ENCODE measurements at places on chromosomes 12 and 14. TPM values are rescaled to one million over a fixed set of nuclear protein-coding genes. Genes with fewer than 3 reads are reported as not detected.

DNA sequence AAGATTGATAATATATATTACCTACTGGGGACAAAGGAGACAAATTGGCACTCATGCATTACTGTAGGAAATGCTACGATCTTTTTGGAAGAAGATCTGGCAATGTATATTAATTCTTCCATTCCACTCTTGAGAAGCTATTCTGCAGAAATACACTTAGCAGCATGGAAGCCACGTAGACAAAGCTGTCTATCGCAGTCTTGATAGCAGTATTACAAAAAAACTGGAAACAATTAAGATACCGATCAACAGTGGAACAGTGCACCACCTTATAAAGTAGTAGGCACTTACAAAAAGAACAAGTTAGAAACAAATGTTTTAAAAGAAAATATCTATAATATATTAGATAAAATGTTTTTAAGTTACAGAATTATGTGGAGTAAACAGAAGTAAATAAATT is 87.2 kb downstream of the ABCD2 start:
- no peak for DNase-seq

- no peak for DNase-seq
These were observed 124.7 kb downstream of the GARIN6 start for GRCh38 chr12:99772274-99772673.

DNA sequence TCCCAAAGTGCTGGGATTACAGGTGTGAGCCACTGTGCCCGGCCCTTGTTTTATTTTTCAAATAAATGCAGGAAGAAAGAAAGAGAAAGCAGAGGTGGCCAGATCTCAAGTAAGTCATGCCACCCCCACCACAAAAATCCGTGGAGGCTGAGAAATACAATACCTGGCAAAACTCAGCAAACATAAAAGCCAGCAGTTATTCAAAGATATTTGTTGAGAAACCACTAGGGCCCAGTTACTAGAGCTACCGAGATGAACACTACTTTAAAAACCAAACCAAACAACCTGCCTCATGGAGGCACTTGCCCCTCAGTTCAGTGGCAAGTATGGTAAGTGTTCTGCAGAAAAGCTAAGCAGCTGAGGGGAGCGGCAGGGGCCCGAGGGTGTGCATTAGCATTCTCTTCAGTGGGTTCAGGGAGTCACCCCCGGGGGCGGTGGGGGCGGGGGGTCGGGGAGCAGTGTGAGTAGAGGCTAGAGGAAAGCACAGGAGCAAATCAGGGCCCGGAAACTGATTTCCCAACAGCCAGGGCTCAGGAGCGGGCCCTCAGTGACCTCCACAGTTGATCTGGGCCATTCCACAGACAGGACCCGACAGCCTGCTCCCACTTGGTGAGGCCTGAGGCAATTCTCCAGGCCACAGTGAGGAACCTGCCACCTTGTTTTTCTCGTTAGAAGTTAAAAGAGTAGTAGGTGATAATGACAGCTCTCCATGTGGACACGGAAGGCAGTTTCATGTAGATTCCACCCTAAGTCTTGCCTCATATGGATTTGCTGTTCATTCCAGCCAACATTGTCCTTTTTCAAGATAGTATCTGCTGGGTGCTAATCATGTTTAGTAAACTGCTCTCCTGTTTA is 8.6 kb downstream of the EVL start:
- no peak for DNase-seq

GRCh38 chr14:86858591-86858990 is 1134.4 kb downstream of the GALC start:
- DNase-seq, result no peak

GRCh38 chr14:49959822-49960408 is 67.0 kb downstream of the ARF6 start:
- DNase-seq, result peak; percentile 76

- peak; percentile 2 for DNase-seq
These were observed 64.1 kb upstream of the PPP4R3A start for GRCh38 chr14:91573894-91574837.

DNA sequence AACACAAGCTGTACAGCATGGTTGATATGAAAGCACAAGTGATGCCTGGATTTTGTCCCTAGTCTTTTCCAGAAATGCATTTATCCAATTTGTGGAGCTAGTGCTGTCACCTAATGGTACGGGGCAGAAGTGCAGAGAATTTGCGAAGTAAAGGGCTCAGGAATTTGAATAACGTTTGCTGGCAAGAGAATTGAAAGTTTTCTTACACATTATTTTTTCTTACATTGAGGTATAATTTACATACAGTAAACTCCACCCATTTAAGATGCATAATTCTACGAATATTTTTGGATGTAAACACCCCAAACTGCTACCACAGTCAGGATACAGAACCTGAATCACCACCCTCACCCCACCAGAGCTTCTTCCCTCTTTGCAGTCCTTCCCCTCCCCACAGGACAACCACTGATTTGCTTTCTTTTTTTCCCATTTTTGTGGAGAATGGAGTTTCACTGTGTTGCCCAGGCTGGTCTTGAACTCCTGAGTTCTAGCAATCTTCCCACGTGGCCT is 3.5 kb downstream of the AICDA start:
- no peak for DNase-seq

DNA sequence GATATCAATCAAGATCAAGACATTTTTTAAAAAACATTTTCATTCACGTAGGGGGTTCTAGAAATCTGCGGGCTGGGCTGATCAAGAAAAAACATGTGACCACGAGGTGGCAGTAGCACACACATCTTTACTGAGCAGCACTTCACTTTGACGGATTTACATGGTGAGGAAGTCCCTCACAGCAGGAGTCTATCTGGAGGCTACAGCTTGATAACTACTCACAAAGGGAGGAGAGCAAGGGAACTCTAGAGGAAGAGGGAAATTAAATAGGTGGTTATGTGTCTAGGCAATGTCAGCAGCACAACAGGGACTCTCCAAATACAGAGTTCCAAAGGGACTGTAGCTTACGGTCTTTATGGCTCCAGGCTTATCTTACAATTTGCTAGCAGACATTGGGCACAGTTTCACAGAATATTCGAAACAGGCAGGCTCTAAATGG is 248.1 kb downstream of the DPY19L2 start:
- DNase-seq, result peak; percentile 24

DNA sequence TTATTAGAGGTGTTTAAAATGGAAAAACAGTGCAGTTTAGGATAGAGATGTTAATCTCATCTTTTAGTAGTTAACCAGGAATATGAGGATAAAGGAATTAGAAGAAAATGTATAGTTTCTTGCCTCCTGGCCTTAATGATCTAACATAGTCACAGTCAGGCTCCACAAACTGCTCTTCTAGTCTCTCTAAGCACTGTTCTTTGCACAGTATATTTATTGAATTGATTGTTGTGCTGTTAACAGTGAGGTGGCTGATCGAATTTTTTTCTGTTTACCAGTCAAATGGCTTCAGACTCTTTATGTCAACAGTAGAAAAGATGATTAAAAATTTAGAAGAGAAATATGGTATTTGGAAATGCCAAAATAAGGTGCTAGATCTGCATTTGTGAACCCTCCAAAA is 37.8 kb downstream of the ATF7IP start:
- DNase-seq, result no peak

- DNase-seq, result no peak
These were observed 113.3 kb downstream of the ANO6 start for GRCh38 chr12:45329238-45329637.

DNA sequence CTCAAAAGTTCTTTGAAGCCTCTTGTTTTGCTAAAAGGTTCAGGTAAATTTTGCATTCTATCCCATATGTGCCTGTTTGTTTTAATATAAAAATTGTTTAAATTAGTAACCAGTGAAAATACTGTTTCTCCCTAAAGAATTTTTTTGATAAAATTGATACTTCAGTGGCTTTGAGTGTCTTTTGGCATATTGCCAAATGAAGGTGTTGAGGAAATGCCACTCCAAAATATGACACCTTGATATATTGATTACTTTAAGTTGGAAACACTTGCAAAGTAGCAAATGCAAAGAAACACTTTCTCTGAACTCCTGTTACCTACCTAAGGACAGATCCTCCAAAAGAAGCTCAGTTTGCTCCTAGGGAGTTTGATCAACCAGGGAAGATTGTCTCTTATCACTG is 8.4 kb downstream of the STYX start:
- DNase-seq, result no peak

DNA sequence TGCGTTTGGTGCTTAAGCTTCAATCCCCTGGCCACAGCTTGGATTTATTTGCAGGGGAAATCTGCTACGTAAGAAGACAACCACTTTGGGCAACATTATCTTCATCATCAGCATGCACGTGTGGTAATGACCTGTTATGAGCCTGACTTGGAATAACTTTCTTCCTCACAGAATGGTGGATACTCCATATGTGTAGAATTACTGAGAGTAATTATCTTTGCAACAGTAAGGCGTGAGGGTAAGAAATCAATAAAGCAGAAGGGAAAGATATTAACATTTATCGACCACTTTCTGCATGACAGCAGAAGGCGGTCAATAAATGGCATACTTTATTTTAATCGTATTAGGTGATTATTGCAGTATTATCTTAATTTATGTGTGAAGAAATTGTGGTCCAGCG is 152.7 kb downstream of the RGS6 start:
- no peak for DNase-seq

DNA sequence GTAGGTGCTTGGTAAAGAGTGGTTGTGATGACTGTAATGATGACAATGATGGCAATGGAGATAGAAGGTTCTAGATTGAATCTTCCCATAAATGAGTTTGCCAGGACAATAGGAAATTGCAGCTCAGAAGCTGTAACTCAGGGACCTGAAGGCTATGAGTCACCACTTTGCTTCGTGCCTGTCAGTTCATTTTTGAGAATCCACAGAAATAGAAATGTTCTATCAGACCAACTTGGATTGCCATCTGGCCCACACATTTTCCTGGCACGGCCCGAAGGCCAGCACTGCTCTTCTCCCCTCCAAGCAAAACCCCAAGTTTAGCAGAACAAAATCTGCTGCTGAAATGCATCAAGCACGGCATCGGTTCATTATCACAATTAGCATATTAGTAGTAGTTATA is 1127.0 kb downstream of the BCL11B start:
- no peak for DNase-seq

DNA sequence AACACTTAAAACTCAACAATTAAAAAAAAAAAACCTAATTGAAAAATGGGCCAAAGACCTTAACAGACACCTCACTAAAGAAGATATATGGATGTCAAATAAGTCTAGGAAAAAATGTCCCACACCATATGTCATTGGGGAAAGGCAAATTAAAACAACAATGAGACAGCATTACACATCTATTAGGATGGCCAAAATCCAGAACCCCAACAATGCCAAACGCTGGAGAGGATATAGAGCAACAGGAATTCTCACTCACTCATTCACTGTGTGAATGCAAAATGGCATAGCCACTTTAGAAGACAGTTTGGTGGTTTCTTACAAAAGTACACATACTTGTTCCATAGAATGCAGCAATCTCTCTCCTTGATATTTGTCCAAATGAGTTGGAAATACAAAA is 173.7 kb downstream of the SLC25A21 start:
- DNase-seq, result no peak

DNA sequence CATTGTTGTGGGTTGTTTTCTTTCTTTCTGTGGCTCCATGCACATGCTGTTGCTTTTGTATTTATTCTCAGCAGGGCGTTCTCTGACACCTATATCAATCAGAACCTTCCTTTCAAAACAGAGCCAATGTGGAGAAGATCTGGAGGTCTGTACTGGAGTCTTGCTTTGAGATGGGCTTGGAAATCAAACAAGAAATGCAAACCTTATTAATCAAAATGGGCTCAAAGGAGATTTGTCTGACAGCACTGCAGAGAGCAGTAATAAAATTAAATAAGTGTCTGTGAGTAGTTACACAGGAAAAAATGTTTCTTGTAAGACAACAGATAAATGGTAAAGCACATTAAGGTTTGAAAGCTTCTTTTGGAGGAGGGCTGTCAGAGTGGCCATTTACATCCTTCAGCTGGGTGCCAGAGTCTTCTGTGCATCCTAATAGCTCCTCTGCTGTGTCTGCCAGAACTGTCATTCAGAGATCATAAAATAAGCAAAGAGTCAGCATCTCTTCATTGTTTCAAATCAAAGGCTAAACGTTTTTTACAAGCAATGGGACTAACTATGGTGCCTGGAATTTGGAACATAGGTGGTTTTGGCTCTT is 414.3 kb downstream of the NAV3 start:
- DNase-seq, result no peak

GRCh38 chr12:103462675-103463074 is 33.1 kb downstream of the C12orf42 start:
- peak; percentile 83 for DNase-seq

DNA sequence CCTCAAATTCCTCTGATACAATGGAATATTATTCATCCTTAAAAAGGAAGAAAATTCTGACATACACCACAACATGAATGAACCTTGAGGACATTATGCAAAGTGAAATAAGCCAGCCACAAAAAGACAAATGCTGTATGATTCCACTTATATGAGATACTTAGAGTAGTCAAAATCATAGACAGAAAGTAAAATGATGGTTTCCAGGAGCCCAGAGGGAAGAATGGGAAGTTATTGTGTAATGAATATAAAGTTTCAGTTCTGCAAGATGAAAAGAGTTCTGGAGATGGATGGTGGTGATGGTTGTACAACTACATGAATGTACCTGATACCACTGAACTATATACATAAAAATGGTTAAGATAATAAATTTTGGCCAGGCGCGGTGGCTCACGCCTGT is 18.3 kb downstream of the VWF start:
- no peak for DNase-seq

- no peak for DNase-seq
These were observed 100.2 kb downstream of the KIF26A start for GRCh38 chr14:104238424-104239184.

The SERPINA9 gene
- not detected for total RNA-seq

The SLC5A8 gene
- not detected for total RNA-seq

The RFC5 gene
- 29.3 TPM for total RNA-seq

The BCL2L14 gene
- total RNA-seq, result 2.2 TPM

The GLIPR1L2 gene
- total RNA-seq, result not detected

The NEMF gene
- 47.7 TPM for total RNA-seq

The ADAM20 gene
- 0.10 TPM for total RNA-seq

The KRT82 gene
- not detected for total RNA-seq

The MANSC4 gene
- total RNA-seq, result not detected

The DEGS2 gene
- total RNA-seq, result 2.5 TPM

Measured in GM12878 (cell line).